ENCODE measurements at places on chromosomes 5 and 9. TPM values are rescaled to one million over a fixed set of nuclear protein-coding genes. Genes with fewer than 3 reads are reported as not detected.

DNA sequence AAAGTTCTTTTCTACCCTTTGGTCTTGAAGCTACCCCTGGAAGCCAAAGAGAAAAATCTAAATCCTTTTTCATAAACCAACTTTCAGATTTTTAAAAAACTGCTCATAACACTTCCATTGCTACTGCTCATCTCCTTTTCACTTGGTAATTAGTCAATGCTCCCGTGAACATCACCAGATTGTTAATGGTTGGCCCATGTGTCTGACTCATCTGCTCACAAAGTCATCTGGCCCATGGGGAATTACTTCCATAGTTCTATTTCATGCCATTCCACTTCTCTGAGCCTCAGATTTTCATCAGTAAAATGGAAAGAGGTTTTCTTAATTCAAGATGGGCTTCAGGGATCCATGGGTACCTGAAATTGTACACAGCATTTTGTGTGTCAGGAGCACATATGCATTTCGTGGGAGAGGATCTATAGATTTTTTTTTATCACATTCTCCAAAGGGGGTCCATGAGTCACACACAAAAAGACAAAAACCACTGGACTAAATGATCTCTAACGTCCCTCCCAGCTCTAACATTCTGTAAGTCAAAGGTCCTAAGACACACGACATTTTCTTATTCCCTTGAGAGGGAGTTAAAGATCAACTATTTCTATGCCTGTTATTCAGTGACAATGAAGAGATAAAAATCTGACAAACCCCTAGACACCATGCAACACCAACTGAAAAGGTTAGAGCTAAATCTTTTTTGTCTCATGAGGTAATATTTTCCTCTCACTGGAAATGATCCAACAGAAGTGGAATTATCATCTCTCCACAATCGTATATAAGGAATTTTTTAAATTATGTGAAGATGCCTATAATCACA is 75.4 kb downstream of the TEX10 start:
- peak; percentile 19 for DNase-seq

DNA sequence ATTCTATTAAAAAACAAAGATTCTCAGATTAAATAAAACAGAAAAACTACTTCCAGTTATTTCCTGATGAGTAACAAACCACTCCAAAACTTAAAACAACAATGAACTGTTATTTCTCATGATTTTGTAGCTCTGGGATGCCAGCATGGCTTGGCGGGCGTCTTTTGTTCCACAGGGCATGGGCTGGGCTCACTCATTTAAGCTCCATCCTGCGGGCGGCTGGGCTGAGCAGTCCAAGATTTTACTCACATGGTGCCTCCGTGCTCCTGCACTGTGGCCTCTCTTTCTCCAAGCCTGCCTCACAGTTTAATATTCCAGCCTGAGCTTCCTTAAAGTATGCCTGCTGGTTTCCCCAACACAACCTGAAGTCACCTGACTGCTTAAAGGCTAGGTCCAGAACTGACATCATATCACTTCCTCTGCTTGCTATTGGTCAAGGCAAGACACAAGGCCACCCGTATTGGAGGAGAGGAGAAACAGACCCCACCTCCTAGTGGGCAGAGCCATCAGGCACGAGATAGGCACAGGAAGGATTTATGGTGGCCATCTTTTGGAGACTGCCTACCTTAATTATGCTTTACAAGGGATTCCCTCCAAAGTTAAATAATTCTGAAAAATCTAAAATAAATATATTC is 41.6 kb upstream of the ZBTB43 start:
- DNase-seq, result peak; percentile 52

GRCh38 chr5:164000819-164001218 is 495.4 kb downstream of the MAT2B start:
- DNase-seq, result no peak

- DNase-seq, result no peak
Observed at GRCh38 chr5:142432961-142433360, 108.1 kb upstream of the SPRY4 start.

- no peak for DNase-seq
Observed at GRCh38 chr9:137807721-137808703, 69.6 kb upstream of the CACNA1B start.

NOXA1 gene
- 0.77 TPM for total RNA-seq

DNA sequence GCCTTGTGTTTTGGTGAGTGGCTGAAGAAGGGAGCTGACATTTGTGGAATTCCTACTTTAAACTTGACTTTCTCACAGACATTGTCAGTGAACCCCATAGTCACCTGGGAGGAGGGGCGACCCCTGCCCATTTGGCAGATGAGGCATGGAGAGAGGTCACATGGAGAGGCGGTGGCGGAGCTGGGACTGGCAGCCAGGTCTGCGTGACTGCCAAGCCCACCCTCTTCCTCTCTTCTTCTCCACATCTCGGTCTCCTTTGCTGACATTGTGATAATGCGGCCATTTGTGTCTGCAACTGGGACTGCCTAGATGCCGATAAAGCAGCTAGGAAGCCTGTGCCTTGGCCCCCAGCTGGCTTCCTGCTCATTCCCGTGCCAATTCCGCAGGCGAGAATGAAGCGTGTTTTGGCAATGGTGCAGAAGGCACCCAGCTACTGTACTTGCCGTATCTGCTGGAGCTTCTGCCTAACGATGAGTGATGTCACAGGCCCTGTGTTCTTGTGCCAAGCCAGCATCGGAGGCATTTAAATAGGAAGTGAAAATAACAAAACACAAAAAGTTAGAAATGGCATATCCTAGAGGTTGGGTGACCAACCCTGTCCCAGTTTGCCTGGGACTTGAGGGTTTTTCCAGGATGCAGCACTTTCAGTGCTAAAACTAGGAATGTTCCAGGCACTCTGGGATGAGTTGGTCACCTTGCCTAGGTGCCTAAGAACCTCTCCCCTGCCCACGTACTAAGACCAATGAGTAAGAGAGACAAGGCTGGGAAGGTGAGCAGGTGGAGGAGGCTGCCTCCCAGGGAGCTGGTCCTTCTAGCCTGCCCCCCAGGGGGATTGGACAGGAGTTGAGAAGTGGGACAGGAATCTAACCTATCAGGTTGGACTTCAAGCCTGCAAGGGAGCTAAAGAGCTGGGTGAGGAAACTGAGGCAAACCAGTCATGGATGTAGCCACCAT is 23.6 kb downstream of the OLFML2A start:
- DNase-seq, result peak; percentile 61

JMY gene
- 27.2 TPM for total RNA-seq

GRCh38 chr9:135165756-135166519 is 78.5 kb downstream of the OLFM1 start:
- no peak for DNase-seq

DNA sequence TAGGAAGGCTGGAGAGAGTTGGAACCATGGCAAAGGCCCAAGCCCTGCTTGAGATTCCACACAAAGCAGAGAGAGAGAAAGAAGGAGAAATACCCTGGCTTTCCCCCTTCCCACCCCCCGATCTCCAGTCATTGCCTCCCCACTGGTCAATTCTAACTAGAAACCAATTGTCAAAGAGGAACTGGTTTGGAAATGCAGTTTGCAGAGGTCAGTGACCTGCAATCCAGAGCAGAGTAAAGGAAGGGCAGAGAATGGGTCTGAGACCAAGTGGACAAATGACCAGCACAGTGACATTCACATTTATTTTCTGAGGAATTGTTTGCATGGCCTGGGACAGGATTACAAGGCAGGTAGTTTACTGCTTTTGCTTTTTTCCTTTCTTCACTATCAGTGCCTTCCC is 37.5 kb upstream of the ZFYVE16 start:
- DNase-seq, result no peak

GBGT1 gene
- total RNA-seq, result 3.3 TPM

DNA sequence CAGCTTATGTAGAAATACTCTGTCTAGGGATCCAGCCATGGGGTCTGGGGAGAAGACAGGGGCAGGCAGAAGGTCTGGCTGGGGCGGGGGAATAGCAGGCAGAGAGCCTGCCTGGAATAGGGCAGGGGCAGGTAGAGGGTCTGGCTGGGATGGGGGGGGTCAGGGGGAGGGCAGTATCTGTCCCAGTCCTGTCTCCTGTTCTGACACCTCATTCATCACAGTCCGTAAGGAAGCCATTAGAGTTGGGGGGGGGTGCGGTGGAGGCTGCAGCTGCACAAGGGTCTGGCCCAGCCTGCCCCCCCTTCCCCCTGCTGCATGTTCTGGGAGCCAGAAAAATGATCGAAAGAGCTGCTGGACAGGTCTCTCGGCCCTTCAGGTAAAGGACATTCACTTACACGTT is 32.6 kb downstream of the CNTFR start:
- DNase-seq, result no peak

PCDHGA4 gene
- total RNA-seq, result 7.6 TPM

DNA sequence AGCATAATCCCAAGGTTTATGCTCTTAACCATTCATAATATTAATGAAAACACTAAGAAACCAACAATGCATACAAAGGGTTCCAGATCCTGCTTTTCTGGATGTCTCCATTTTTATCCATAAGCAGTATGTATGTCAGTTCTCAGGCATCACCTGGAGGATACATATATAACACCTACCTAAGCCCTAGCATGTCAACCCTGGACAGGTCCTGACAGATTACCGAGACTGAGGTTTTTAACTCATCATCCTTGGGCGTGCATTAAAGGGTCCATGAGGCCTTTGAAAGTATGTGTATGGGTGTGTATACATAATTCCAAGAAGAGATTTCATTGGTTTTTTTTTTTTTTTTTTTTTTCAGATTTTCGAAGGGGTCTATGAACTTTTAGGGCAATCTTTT is 70.6 kb downstream of the SH3TC2 start:
- no peak for DNase-seq

All from fibroblast of lung (primary cell).